ENCODE measurements at places on chromosomes 6 and 20.

GRCh38 chr6:45881705-45882467, 133.8 kb downstream of the CLIC5 start:
- DNase-seq: no peak

- no peak for DNase-seq
Observed at GRCh38 chr6:105759946-105760345, 326.2 kb upstream of the PRDM1 start.

DNA sequence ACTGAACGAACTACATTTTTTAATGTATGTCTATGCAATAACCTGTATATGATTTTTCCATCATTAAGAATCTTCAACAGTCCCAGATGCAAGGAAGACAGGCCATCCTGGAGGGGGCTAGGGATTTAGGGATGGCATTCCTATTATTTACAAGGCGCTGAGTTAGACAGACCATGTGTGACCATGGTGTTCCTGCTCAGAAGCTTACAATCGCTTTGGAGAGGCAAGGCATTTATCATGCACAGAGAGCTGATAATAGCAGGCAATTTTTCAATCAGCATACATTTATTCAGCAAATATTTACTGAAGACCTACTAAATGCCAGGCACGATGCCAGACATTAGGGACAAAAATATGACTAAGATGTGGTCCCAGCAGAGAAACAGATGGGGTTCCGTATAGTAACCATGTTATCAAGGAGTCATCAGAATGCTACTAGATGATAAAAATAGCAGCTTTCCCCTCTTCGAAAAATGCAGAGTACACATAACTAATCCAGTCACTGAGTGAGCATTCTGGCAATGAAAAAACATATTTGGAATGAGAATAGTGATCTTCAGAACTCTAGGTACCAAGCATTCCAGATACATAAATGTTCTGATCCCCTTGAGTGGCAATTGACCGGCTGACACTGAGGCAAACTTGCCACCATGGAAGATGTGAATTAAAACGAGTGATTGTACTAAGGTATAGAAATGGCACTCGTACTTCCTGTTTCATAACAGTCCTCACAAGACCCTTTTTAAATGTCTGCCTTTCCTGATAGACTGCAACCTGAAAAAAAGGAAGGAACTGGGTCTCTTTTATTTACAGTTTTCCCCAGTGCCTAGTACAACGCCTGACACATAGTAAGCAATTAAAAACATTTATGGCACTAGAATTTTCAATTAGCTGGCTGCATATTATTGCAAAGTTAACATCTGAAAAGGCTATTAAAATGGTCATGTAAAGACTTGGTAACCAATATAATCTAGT, 135.7 kb downstream of the ATXN1 start:
- DNase-seq: no peak

DNA sequence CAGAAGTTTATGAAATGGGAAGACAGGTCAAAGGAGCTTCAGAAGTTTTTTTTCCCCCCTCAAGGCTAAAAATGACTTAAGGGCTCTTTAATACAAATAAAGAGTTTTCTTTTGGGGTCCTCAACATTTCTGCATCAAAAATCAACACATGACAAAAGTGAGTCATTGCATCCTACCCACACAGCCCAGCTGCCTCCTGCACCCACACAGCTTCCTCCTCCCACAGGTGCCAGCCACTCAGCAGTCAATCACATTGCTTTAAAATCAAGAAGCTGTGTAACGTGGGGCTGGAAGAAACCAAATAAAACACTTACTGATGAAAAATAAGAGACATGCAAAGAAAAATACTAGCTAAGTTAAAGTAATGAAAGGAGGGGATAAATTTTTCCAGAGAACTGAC, 68.5 kb downstream of the MAP3K5 start:
- DNase-seq: peak; percentile 15

DNA sequence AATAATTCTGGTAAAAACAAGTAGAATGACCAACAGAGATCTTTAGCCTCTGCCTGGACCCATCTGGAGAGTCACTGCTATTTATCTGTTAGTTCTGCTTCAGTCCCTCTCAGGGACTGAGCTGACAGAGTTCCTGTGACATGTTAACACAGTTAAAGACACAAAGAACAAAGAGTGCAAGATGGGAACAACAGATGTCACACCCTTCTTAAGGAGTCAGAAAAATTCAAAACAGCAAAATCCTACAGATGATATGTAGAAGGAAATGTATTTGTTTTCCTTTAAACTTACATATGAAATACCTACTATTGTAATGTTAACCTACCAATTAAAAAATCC, 102.2 kb downstream of the FYN start:
- no peak for DNase-seq

DNA sequence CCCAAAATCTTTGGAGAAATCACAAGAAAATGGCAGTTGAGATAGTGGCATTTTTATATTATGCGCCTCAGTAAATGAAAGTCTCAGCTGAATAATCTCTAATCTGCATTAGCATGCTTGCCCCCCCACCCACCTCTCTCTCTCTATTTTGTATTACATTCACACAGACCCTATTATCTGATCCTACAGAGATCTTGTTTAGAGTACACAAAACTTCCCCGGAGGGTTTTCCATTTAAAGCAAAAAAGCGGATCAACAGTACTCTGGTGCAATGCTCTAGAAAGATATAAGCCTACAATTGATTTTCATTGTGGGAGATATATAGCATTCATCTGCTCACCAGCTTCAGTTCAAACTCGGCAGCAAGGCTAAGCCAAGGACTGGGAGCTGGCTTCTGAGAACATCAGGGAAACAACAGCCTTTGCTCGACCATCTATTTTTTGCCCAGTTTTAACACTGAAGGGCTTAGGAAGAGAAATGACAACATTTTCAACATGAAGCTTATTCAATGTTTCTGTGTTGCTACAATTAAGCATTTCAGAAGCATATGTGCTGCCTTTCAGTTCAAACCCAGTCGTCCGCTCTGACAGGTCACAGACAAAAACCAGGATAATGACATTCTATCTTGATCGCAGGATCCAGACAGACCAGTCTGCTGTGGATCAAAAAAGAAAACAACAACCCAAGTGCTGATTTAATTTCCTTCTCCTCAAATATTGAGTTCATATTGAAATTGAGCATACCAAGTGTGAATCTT, 137.6 kb upstream of the ATXN1 start:
- no peak for DNase-seq

GRCh38 chr6:109841869-109842268, 136.2 kb upstream of the GPR6 start:
- no peak for DNase-seq

GRCh38 chr6:137193256-137194070, 20.0 kb upstream of the IL22RA2 start:
- DNase-seq: no peak

DNA sequence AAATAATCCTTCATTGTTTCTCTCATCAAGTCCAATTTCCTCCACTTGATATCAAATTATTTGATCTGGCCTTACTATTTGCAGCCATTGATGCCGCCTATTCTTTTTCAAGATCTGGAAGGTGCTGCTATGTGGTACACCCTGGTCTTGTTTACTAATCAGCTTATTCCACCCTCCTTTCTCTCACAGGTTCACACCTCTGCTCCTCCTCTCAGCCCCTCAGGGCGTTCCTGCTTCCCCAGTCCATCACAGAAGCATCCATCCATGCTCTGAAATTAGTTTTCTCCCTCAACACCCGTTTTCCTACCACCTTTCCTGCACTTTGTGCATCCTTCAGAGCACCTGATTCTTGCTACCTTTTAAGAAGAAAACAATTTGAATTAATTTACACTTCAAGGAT, 183.6 kb downstream of the EPHA7 start:
- no peak for DNase-seq

- DNase-seq: no peak
Observed at GRCh38 chr20:52127309-52127708, 64.3 kb downstream of the ZFP64 start.

DNA sequence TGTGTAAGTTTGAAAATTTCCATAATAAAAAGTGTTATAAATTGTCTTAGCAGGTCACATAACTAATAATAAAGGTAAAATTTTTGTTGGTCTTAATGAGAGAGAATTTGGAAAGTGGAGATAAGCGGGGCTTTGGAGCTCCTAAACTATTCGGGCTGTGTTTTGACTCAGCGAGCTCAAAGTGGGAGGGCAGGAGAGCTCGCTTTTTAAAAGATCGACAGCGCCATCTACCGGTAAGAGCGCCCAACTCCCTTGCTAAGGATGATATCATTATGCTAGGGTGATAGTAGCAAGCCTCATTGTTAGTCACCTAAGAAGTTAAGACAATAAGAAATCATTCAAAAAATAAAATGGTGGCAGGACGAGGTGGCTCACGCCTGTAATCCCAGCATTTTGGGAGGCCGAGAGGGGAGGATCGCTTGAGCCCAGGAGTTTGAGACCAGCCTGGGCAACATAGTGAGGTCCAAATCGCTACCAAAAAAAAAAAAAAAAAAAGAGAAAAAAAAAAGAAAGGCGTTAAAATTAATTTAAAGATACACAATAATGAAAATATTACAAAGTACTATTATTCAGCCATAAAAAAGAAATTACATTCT, 24.8 kb downstream of the C6orf15 start:
- DNase-seq: peak; percentile 69

DNA sequence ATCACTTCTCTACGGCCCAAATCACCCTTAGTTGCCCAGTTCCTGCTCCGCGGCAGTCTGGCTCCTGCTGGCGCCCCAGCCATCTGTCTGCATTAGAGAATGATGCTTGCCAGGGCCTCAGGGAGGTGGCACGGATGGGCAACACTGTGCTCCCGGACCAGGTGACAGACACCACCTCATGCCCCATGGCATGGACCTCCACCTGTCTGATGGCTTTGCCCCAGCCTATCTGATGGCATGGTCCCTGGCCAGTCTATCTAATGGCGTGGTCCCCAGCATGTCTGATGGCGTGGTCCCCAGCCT, 18.8 kb upstream of the MRGBP start:
- no peak for DNase-seq

GRCh38 chr6:164108092-164108491, 693.6 kb downstream of the QKI start:
- no peak for DNase-seq

- DNase-seq: no peak
Observed at GRCh38 chr6:22605736-22606135, 36.4 kb downstream of the HDGFL1 start.

DNA sequence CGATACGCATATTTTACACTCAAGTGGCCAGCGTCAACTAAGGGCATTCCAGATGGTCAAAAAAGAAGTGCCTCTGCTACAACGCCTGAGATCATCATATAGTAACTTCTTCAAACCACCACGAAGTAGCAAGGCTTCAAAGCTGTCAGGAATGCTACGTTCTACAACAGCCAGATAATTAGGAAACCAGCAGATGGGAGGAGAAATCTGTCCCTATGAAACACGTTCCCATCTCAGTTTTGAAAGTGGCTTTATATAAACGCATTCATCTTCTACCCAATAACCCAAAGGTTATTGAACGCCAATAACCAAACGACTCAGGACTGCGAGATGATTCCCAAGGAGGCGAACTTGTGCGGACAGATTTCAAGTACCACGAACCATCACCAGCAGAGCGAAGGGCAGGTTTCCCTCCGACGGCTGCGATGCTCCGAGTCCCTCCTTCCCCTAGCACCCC, 1.2 kb downstream of the ABHD12 start:
- DNase-seq: no peak

DNA sequence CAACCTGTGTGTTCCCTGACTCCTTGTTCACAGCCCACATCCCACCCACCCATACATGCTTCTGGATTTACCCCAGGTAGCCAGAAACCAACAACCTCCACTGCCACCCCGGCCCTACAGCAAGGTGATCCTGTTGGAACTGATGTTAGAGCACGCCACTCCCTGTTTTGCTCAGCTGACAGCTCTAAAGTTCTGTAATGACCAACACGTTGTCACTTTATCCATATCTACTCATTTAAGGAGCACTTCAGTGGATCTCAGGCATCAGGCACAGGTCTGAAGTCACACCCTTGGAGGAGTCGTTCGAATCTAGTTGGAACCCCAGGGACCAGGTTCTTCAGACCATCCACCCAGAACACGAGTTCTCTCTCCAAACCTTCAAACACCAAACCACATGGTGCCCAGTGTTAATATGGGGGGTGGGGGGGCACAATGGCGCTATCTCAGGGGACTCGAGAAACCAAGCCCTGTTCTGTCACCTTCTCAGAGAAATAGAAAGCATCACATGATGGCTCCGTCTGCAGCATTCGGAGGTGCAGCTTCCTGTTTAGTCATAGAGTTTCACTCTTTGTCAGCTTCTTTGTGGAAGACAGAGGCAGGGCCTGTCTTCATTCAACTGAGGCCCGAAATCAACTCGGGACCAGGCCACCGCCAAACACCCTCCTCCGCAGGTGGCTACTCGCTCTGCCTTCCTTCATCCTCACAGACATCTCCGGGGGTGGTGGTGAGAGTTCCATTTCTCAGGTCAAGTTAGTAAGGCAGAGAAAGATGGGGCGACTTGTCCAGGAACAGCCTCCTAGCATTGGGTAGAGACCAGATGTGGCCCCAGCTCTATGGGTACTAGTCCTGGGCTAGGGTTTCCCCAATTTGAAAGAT, 142.2 kb downstream of the NFATC2 start:
- DNase-seq: peak; percentile 36

DNA sequence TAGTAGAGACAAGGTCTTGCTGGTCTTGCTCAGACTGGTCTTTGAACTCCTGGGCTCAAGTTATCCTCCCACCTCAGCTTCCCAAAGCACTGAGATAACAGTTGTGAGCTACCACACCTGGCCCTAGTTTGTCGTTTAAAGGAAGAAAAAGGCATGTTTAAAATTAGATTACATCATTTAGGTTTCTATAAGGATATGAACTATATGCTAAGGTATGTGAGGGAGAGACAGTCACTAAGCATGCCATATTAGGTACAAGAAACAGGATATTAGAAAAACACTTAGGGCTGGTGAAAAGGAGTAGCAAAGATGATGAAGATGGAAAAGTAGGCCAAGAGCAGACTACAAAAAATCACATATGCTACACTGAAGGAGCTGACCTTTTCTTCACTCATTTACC, 106.4 kb downstream of the ASCC3 start:
- no peak for DNase-seq

DNA sequence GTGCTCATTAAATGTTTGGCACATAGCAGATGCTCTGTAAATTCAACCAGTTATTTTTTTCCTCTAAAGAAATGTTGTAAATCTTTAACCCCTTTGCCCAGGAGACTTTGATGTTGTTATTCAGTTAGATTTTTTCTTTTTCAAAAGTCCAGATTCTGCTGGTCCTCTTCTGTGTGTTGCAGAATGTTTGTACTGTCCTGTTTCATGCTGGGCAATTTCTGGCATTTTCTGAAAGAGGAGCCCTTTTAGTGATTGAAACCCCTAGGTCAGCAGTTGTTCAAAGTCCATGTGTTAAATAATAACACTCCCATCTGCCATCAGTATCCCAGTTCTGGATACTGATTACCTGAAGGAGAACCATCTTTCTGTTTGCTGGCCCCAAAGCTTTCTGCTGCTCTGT, 1.3 kb upstream of the SLC17A1 start:
- DNase-seq: no peak

All from stimulated activated CD8-positive, alpha-beta memory T cell treated with anti-CD3 and anti-CD28 coated beads, Interleukin-7, amount 100 ng/mL, for 1 hour (primary cell).